Fibroblast of lung (primary cell): ENCODE measurements at places on chromosomes 16 and 17.

- no peak for DNase-seq
Observed at GRCh38 chr17:77708049-77708448, 250.5 kb upstream of the TNRC6C start.

DNA sequence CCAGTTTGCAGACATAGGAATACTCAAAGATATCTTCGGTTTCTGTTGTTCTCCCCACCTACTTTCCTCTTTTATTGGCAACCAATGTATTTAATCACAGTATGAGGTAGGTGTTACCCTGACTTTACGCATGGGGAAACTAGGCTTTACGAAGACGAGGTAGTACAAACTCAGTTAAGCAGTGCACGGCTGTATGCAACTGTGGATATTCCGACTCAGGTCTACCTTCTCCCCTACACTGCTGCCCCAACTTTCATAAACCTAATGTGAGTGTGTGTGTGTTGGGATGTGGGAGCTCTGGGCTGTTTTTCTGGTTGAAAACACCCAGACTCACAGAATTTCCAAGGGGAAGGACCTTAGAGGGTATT is 1.2 kb upstream of the GPT2 start:
- no peak for DNase-seq

DNA sequence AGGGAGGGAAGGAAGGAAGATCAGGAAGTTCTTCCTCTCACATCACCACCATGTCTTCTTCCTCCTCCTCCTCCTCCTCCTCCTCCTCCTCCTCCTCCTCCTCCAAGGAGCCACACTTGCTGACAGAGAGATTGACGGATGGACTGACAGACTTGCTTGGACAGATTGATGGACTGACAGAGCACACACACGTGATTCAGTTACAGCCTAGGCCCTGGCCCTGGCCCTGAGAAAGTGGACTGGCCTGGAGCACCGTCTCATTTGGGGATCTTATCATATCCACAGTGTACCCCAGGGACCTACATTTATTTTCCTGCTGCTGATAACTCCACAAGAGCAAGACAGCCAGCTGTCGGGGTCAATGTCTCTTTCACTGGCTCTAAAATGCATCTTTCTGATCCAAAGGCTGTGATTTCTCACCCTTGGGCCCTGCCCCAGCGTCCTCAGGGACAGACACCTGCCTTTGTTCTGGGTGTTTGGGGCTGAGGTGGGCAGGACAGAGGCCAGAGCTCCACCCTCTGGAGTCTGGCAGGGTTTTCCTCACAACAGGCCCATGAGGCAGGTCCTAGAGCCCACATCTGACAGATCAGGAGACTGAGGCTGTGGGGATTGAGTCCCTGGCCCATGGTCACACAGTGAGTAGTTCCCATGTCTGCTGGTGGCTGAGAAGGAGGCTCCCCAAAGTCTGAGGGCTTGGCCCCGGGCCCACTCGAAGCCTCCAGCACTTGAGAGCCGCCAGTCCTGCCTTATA is 2.3 kb upstream of the P2RX1 start:
- DNase-seq, result no peak

GRCh38 chr17:71063559-71063958 is 894.2 kb downstream of the KCNJ2 start:
- no peak for DNase-seq

- DNase-seq, result peak; percentile 34
Observed at GRCh38 chr17:77315551-77316190, 174.9 kb downstream of the SEC14L1 start.

- no peak for DNase-seq
Observed at GRCh38 chr16:78552106-78552675, 452.7 kb downstream of the WWOX start.

GRCh38 chr17:9148905-9149525 is 127.7 kb downstream of the NTN1 start:
- no peak for DNase-seq
